ENCODE measurements at places on chromosomes 12 and 14. TPM values are rescaled to one million over a fixed set of nuclear protein-coding genes. Genes with fewer than 3 reads are reported as not detected.

Gene GPR68
- 0.41 TPM for total RNA-seq

Gene HOXC10
- not detected for total RNA-seq

Gene PTPRR
- 1.3 TPM for total RNA-seq

Gene PSMC6
- 77.0 TPM for total RNA-seq

Gene PLA2G1B
- total RNA-seq: not detected

Gene KITLG
- total RNA-seq: 8.6 TPM

Gene CEBPE
- total RNA-seq: not detected

Gene KLHL42
- total RNA-seq: 5.5 TPM

Gene TSPAN19
- 0.33 TPM for total RNA-seq

Gene RPL10L
- total RNA-seq: not detected

Gene HSPA2
- 34.0 TPM for total RNA-seq

Gene SUSD6
- 23.9 TPM for total RNA-seq

Gene KRT79
- not detected for total RNA-seq

Gene OR10G2
- not detected for total RNA-seq

Gene TMCC3
- total RNA-seq: 1.7 TPM

Gene TBC1D30
- total RNA-seq: 0.77 TPM

Gene ZNF891
- total RNA-seq: 1.1 TPM

Gene NOPCHAP1
- total RNA-seq: 11.1 TPM

Gene ANAPC5
- 65.1 TPM for total RNA-seq

Gene GALNT6
- total RNA-seq: 0.60 TPM

Gene OTOGL
- total RNA-seq: 0.27 TPM
